Cardiac septum (tissue), 1 donor: ENCODE measurements at places on chromosomes 3 and 15. TPM values are rescaled to one million over a fixed set of nuclear protein-coding genes. Genes with fewer than 3 reads are reported as not detected.

ULK4 gene
- total RNA-seq = 5.1 TPM

ATP8B4 gene
- total RNA-seq = 3.1 TPM

LTK gene
- 0.65 TPM for total RNA-seq

MFN1 gene
- total RNA-seq = 49.2 TPM

PPM1L gene
- total RNA-seq = 28.8 TPM

CLDN1 gene
- 0.57 TPM for total RNA-seq

ZDHHC23 gene
- 2.9 TPM for total RNA-seq

CCNL1 gene
- total RNA-seq = 41.7 TPM

NPAP1 gene
- not detected for total RNA-seq

MESP2 gene
- total RNA-seq = 0.19 TPM

THRB gene
- 27.2 TPM for total RNA-seq

FHIT gene
- total RNA-seq = 16.6 TPM

C3orf22 gene
- total RNA-seq = not detected

GATM gene
- 40.0 TPM for total RNA-seq

EXD1 gene
- not detected for total RNA-seq

ARHGEF26 gene
- total RNA-seq = 2.9 TPM

MESP1 gene
- 0.86 TPM for total RNA-seq

PLA2G4D gene
- not detected for total RNA-seq

SLC28A1 gene
- 0.83 TPM for total RNA-seq

RLBP1 gene
- total RNA-seq = not detected

CADM2 gene
- 0.65 TPM for total RNA-seq

GOLGA6L7 gene
- not detected for total RNA-seq

RARB gene
- total RNA-seq = 20.3 TPM

BUB1B gene
- total RNA-seq = 0.43 TPM

GPR171 gene
- 0.32 TPM for total RNA-seq

ACKR4 gene
- 1.6 TPM for total RNA-seq

VWA5B2 gene
- not detected for total RNA-seq

GPR156 gene
- 0.11 TPM for total RNA-seq

TRPM1 gene
- total RNA-seq = not detected
